Ovary (tissue), 10 donors: ENCODE measurements at places on chromosomes 12 and 14. TPM values are rescaled to one million over a fixed set of nuclear protein-coding genes. Genes with fewer than 3 reads are reported as not detected.

KITLG gene
- polyA plus RNA-seq, result 9.5 TPM

LRP6 gene
- 18.0 TPM for polyA plus RNA-seq

TSHR gene
- 0.15 TPM for polyA plus RNA-seq

VWF gene
- polyA plus RNA-seq, result 278 TPM

TAS2R14 gene
- 1.5 TPM for polyA plus RNA-seq

CACNA2D4 gene
- polyA plus RNA-seq, result 2.4 TPM

MSRB3 gene
- 58.8 TPM for polyA plus RNA-seq

KRT2 gene
- not detected for polyA plus RNA-seq

C12orf54 gene
- polyA plus RNA-seq, result 0.21 TPM

FAR2 gene
- 5.3 TPM for polyA plus RNA-seq

PDZRN4 gene
- polyA plus RNA-seq, result 3.4 TPM

CLEC1B gene
- polyA plus RNA-seq, result 0.06 TPM

RASSF9 gene
- 2.2 TPM for polyA plus RNA-seq

PPM1A gene
- 15.0 TPM for polyA plus RNA-seq

C12orf56 gene
- not detected for polyA plus RNA-seq

AMDHD1 gene
- 6.1 TPM for polyA plus RNA-seq

IFT43 gene
- polyA plus RNA-seq, result 33.0 TPM

TRPV4 gene
- polyA plus RNA-seq, result 0.53 TPM

RAB15 gene
- polyA plus RNA-seq, result 3.8 TPM

TCL1B gene
- not detected for polyA plus RNA-seq

CYP27B1 gene
- 0.18 TPM for polyA plus RNA-seq

RNF212B gene
- polyA plus RNA-seq, result not detected

RAD51AP1 gene
- polyA plus RNA-seq, result 1.5 TPM

CFAP54 gene
- 0.37 TPM for polyA plus RNA-seq

FAM181A gene
- polyA plus RNA-seq, result not detected

MYO1H gene
- not detected for polyA plus RNA-seq

RPGRIP1 gene
- polyA plus RNA-seq, result 0.15 TPM

CBLN3 gene
- polyA plus RNA-seq, result 5.8 TPM

PCED1B gene
- polyA plus RNA-seq, result 19.6 TPM

PAX9 gene
- polyA plus RNA-seq, result 0.03 TPM

ACOT6 gene
- polyA plus RNA-seq, result not detected

GDF3 gene
- 1.0 TPM for polyA plus RNA-seq

RPL10L gene
- not detected for polyA plus RNA-seq

PROX2 gene
- not detected for polyA plus RNA-seq

BTG1 gene
- polyA plus RNA-seq, result 55.8 TPM

TAS2R19 gene
- polyA plus RNA-seq, result 0.45 TPM

HOXC4 gene
- 7.9 TPM for polyA plus RNA-seq

STAC3 gene
- polyA plus RNA-seq, result 2.9 TPM

CLEC6A gene
- not detected for polyA plus RNA-seq

ZC3H10 gene
- 4.4 TPM for polyA plus RNA-seq

USP44 gene
- polyA plus RNA-seq, result 1.4 TPM

NOS1 gene
- polyA plus RNA-seq, result 0.22 TPM

BTBD6 gene
- polyA plus RNA-seq, result 16.6 TPM

OVCH1 gene
- polyA plus RNA-seq, result not detected

HELB gene
- polyA plus RNA-seq, result 1.4 TPM

GLIPR1 gene
- 10.5 TPM for polyA plus RNA-seq

USP5 gene
- 30.1 TPM for polyA plus RNA-seq

JKAMP gene
- polyA plus RNA-seq, result 51.5 TPM
